ENCODE measurements at places on chromosomes 12 and 14.

DNA sequence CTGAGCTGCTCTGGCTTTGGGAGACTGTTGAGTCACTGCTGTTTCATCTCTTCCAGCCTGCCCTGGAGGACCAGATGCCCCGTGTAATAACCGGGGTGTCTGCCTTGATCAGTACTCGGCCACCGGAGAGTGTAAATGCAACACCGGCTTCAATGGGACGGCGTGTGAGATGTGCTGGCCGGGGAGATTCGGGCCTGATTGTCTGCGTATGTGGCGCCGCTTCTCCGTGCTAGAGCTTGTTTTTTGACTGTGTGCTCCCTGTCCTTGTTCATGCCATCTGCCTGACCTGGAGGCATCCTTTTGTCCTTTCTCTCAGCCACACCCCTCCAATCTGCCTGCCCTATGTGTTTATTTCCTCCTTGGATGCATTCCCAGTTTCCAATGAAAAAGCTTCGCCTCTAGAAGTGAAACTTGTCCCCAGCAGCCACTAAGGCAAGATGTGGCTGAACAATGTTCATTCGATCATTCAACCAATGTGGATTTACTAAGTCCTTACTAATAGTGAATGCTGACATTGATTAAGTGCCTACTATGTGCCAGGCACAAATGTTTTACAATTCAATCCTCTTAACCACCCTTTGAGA lies 98.6 kb downstream of the NT5DC3 start:
- no peaks in the 10 kb centered on the region for H3K36me3 ChIP-seq
- H3K27ac ChIP-seq = no peak overlapping the region
- H3K4me3 ChIP-seq = no peak overlapping the region
- DNase-seq = no peak
- no peaks in the 10 kb centered on the region for H3K4me1 ChIP-seq
- H3K27me3 ChIP-seq = no peaks in the 10 kb centered on the region

- H3K4me3 ChIP-seq = peak overlapping the region; percentile 78
- H3K36me3 ChIP-seq = no peaks in the 10 kb centered on the region
- peaks cover 10% of the 10 kb centered on the region for H3K4me1 ChIP-seq
- H3K27me3 ChIP-seq = no peaks in the 10 kb centered on the region
These were observed 202.8 kb downstream of the TTC8 start for GRCh38 chr14:89027097-89027740.

- peaks cover 10% of the 10 kb centered on the region for H3K4me1 ChIP-seq
- no peak overlapping the region for H3K4me3 ChIP-seq
- H3K36me3 ChIP-seq = no peaks in the 10 kb centered on the region
- no peak for DNase-seq
- H3K27me3 ChIP-seq = no peaks in the 10 kb centered on the region
These were observed 602.8 kb downstream of the ALG10 start for GRCh38 chr12:34625116-34625515.

- no peaks in the 10 kb centered on the region for H3K4me1 ChIP-seq
- no peaks in the 10 kb centered on the region for H3K36me3 ChIP-seq
- no peak overlapping the region for H3K27ac ChIP-seq
- no peak for DNase-seq
- no peaks in the 10 kb centered on the region for H3K27me3 ChIP-seq
These were observed 17.7 kb downstream of the NUBPL start for GRCh38 chr14:31578792-31579501.

DNA sequence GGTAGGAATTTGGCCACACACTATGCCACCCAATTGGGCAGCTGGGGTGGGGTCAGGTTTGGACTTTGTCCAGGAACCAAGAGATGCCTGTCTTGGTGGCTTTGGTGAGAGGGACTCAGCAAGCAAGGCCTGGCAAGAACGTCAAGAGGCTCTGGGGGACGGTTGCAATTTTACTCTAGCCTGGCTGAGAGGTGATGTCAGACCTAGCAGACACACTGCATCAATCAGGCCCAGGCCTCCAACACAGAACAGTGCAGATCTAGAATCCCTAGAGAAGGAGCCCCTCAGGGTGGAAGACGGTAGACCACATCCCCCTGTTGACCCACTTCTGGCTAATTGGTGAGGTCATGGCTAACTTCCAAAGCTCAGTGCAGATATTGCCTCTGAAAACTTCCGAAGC lies 1.6 kb upstream of the UNC119B start:
- H3K4me1 ChIP-seq = peaks cover 16% of the 10 kb centered on the region
- H3K4me3 ChIP-seq = no peak overlapping the region
- no peak for DNase-seq
- H3K27ac ChIP-seq = no peak overlapping the region
- no peaks in the 10 kb centered on the region for H3K27me3 ChIP-seq

DNA sequence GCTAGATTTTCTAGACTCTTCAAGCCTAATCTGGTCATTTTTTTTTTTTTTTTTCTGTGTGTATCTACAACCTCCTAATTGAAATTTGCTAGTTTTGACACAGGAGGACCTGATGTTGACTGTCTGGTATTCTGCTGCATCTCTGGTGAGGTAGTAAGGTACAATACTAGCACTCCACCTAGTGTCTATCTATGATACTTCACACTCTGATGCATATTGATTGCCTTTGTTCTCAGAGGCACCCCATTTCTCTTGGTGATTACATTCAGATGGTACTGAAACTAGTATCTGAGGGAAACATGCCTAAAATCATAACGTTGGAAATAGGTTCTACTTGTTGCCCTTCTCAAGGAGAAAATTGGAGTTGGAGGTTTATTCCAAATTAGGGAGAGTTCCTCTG lies 930.5 kb upstream of the NOVA1 start:
- no peaks in the 10 kb centered on the region for H3K4me1 ChIP-seq
- DNase-seq = no peak
- H3K36me3 ChIP-seq = no peaks in the 10 kb centered on the region
- H3K27ac ChIP-seq = no peak overlapping the region
- no peaks in the 10 kb centered on the region for H3K27me3 ChIP-seq

- no peak overlapping the region for H3K4me3 ChIP-seq
- no peaks in the 10 kb centered on the region for H3K36me3 ChIP-seq
- H3K27ac ChIP-seq = peak overlapping the region; percentile 54
- H3K4me1 ChIP-seq = peaks cover 21% of the 10 kb centered on the region
- no peak for DNase-seq
- no peaks in the 10 kb centered on the region for H3K27me3 ChIP-seq
These were observed 7.8 kb downstream of the NIN start for GRCh38 chr14:50823051-50823761.

DNA sequence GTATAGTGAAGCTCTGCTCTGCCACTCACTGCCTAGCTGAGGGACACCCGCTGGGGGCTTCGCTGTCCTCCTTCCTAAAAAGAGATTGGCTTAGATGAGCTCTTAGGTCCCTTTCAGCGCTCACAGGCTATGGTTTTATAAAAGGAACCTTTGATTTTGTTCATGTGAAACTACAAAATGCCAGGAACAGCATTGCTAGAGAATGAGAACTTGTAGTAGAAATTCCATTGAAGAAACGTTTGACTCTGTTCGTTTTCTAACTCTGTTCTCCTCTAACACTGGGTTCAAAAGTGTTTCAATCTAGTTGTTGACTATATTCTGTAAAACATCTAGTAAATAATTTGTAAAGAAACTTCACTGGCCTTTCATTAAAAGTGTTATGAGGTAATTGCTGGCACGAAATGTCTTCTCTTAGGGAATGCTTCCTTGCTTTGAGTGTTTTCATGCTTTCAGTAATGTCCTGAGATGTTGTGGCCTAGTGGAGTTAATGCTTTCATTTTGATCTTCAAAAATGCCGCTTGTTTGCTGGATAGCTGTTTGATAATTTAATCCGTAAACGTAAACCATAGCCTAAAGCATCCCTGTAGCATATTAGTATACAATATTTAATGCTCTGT lies 1.6 kb downstream of the MARK3 start:
- H3K27me3 ChIP-seq = no peaks in the 10 kb centered on the region
- peak overlapping the region; percentile 99 for H3K27ac ChIP-seq
- H3K4me3 ChIP-seq = peak overlapping the region; percentile 95
- no peak for DNase-seq

DNA sequence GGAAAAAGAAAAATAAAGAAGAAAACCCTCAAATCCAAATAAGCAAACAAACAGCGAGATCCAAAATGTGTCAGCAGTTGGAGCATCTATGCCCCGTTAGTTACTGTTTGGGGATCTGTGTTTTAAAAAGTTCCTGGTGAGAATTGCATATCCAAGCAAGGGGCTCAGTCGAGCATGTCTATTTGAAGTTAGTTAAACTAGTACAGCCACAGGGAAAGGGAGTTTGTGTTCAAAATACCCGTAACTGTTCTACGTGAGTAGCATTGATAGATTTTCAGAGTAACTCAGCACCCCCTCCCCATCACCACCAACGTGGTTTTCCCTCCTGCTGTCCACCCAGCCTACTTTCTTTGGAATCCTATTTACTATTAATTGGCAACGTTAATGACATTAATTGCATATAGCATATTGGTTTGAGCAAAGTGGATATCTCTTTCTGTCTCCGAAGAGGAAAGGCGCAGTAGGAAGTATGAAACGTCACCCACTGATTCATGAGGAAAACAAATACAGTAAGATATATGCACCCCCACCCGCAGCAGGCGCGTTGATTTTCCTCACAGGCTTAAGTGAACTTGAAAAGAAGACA lies 1.5 kb downstream of the NPAS3 start:
- DNase-seq = no peak
- no peaks in the 10 kb centered on the region for H3K36me3 ChIP-seq
- H3K27me3 ChIP-seq = no peaks in the 10 kb centered on the region
- peak overlapping the region; percentile 40 for H3K4me3 ChIP-seq
- H3K4me1 ChIP-seq = peaks cover 5% of the 10 kb centered on the region

DNA sequence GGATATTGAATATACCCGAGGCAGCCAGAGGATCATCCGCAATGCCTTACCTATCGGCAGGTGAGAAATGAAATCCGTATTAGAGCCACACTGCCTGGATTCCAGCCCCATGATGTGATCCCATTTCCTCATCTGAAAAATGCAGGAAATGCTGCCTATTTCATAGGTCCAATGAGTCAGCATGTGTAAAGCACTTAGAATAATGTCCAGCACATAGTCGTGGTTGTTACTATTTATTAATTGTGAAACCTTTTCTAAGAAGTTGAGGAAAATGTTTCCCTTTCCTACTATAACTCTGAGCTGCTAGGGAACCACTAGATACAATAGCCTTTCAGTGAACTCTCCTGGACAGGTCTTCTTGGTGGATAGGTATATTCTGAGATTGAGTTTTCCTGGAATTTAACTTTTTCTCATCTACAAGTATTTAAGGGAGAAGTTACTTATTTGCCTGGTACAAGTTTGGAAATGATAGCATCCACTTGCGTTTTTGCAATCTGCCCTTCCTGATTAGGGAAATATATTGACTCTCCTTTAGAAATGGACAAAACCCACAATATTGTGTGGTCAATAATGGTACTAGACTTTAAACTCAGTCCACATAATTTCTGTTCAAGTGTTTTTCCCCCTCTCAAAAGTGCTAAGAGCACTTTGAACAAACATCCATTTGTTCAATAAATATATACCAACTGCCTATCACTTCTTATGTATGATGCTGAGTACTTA lies 12.2 kb downstream of the POLR3B start:
- DNase-seq = no peak
- peaks cover 2% of the 10 kb centered on the region for H3K36me3 ChIP-seq
- H3K4me3 ChIP-seq = no peak overlapping the region
- H3K27ac ChIP-seq = peak overlapping the region; percentile 25
- H3K4me1 ChIP-seq = no peaks in the 10 kb centered on the region

DNA sequence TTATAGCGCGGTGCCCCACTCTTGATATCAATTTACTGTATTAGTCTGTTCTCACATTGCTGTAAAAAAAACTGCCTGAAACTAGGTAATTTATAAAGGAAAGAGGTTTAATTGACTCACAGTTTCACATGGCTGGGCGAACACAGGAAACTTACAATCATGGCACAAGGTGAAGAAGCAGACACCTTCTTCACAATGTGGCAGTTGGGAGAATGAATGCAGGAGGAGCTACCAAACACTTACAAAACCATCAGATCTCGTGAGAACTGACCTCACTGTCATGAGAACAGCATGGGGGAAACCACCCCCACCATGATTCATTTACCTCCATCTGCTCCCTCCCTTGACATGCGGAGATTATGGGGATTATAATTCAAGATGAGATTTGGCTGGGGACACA lies 42.3 kb downstream of the FBXO34 start:
- H3K36me3 ChIP-seq = peaks cover 5% of the 10 kb centered on the region
- no peak overlapping the region for H3K27ac ChIP-seq
- no peaks in the 10 kb centered on the region for H3K27me3 ChIP-seq
- H3K4me3 ChIP-seq = no peak overlapping the region
- DNase-seq = no peak

GRCh38 chr12:77847680-77848431 lies 17.2 kb downstream of the NAV3 start:
- peaks cover 2% of the 10 kb centered on the region for H3K4me1 ChIP-seq
- H3K27me3 ChIP-seq = no peaks in the 10 kb centered on the region
- DNase-seq = no peak
- no peak overlapping the region for H3K4me3 ChIP-seq
- no peak overlapping the region for H3K27ac ChIP-seq
